Natural killer cell (primary cell): ENCODE measurements at places on chromosomes 2 and 18.

GRCh38 chr2:151238527-151239487 is 22.9 kb downstream of the RBM43 start:
- DNase-seq = peak; percentile 72

GRCh38 chr18:48840491-48840877 is 110.3 kb downstream of the SMAD7 start:
- DNase-seq = no peak

DNA sequence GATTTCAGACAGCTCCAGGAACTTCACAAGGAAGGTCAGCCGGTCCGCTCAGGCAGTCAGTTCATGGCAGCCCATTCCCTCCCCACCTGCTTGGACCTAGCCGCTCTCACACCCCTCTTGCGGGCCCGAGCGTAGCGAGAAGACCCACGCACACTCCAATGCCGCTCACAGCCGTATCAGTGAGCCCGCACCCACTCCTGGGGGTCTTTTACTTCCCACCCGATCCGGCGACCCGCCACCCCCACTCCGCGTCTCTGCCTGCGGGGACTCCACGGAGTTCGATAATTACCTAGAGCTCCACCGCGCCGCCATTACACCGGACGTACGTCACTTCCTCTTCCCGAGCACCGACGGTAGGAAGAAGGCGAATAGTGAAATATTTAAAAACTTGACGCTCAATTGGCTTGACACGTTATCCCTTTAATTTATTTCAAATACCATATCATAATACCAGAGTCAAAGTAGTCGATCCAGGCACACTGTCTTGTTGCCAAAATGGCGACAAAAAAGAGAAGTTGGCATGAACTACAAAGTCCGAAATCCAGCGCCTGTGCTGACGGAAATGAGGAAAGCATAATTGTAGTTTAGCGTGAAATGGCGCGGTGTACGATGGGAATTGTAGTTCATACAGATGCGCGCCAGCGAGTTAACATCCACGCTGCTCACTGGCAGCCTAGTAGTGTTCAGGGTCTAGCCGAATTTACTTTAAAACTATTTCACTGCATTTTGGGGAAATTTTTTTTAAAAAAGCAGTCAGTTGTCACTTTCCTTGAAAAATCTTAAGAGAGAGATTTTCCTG is at the start of gene CWC22:
TSS of gene CWC22 (minus strand) at position 517 of the 799 bp plus-strand sequence. CDS start 13,956 bp downstream, outside the sequence.
- peak; percentile 77 for DNase-seq

GRCh38 chr2:136022396-136023146 is 37.1 kb upstream of the DARS1 start:
- DNase-seq = no peak

DNA sequence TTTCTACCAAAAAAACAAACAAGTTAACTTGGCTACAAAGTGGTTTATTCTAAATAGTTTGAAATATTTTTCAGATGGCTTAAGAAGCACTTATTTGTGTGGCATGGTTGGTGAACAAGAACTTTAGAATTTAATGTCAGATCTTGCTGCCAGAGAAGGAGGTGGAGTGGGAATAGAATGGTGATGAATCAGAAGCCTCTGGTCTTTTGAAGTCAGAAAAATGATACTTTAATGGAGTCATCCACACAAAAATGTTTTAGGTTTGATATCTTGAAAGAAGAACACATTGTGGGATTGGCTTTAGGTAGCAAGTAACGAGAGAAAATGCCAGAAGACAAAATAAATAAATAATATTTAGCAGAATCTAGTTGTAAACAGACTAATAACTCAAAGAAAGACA is 243.1 kb upstream of the FANCL start:
- no peak for DNase-seq
